ENCODE measurements at places on chromosomes 2 and 18.

DNA sequence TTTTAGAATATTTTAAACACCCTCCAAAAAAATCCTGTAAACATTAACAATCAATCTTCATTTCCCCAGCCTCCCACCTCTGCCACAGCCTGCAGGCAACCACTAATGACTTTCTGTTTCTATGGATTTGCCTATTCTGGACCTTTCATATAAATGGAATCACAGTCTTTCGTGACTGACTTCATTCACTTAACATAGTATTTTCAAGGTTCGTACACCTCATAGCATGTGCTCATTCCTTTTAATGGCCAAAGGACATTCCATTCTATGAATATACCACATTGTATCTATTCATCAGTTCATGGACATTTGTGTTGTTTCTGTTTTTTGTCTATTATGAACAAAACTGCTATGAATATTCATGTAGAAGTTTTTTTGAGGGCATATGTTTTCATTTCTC lies 48.5 kb downstream of the NAT8 start:
- DNase-seq, result no peak

GRCh38 chr18:74139888-74140287 lies 7.7 kb downstream of the FBXO15 start:
- DNase-seq, result no peak

DNA sequence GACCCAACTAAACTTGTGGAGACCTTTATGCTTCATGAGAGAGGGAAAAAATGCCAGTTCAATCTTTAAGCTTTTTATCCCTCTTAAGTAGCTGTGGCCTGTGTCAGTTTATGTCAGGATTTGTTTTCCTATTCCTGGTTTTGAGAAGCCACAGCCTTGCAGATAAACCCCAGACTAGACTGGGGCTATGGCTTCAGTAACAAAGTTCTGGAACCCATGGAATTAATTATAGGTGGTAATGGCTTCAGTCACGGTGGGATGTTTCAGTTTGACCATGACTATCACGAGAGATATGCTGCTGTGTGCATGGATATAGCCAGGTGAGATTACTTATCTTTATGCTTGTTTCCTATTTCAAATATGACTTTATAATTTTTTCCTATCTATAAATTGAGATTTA lies 134.8 kb downstream of the RAPGEF4 start:
- DNase-seq, result no peak

- DNase-seq, result no peak
Observed at GRCh38 chr2:127358044-127358443, 29.7 kb downstream of the MAP3K2 start.

DNA sequence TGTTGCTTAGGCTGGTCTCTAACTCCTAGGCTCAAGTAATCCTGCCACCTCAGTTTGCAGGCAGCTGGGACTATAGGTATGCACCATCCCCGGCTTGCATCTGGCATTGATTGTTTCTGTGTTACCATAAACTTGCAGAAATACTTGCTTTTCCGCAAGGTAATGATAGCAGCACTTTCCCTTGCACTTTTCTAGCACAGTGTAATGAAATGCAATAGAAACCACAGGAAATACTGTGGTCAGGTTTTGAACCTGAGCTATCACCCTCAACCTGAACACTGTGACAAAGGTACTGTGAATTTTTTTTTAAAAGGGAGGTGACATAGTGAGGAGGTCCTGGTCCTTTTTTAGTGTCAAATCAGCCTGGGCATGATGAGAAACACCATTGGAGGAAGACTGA lies 38.3 kb downstream of the DHRS9 start:
- DNase-seq, result no peak

- no peak for DNase-seq
Observed at GRCh38 chr2:201223089-201224073, 37.0 kb upstream of the CASP8 start.

GRCh38 chr18:37742436-37742835 lies 176.8 kb upstream of the CELF4 start:
- no peak for DNase-seq

Measured in transverse colon (tissue), 4 donors.